Stimulated activated naive CD4-positive, alpha-beta T cell treated with Interleukin-2 at 50 U/mL for 16 hours (primary cell): ENCODE measurements at places on chromosomes 6 and 20.

- DNase-seq: no peak
Measured at GRCh38 chr20:48668451-48668946, 159.3 kb downstream of the PREX1 start.

GRCh38 chr20:62236766-62237513 lies 1.4 kb upstream of the OSBPL2 start:
- DNase-seq: no peak

- DNase-seq: no peak
Measured at GRCh38 chr6:110474500-110474899, 1.9 kb downstream of the SLC22A16 start.

DNA sequence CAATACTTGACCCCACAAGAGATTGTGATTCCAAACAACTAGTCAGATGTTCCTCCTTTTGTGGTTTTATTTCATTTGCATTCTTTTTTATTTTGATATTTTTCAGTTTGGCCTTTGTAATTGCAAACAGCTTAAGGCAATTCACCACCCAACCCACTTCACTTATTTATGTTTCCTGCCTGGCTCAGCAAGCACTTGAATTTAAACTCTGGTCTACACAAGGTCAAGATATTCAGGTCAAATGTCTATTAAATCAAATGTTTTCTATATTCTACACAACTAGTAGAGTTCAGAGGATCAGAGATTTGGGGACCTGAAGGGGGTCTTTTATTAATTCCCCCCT lies 100.1 kb downstream of the SGK1 start:
- no peak for DNase-seq

DNA sequence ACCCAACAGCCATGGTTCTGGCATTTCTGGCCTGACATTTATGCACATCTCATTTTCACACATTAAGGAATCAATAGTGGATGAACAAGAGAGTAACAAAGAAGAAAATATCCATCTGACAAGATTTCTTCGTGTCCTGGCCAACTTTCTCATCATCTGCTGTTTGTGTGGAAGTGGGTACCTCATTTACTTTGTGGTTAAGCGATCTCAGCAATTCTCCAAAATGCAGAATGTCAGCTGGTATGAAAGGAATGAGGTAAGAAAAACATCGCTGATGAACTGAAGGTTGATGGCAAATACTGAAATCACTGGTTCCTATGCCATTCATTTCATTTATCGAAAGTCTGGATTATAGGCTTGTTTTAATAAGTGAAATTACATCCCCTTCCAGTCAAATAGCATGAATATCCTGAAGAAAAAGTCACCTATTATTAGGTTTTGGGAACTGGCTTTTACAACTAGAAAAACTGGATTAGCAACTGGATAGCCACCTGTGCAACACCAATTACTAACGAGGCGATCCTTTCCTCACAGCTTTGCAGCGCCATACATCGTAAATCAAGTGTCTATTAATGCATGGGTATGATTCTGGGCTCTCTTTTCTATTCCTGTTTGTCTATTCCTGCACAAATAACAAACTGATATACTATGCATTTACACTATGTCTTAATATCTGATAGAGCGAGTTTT lies 50.2 kb upstream of the NOP56 start:
- no peak for DNase-seq

DNA sequence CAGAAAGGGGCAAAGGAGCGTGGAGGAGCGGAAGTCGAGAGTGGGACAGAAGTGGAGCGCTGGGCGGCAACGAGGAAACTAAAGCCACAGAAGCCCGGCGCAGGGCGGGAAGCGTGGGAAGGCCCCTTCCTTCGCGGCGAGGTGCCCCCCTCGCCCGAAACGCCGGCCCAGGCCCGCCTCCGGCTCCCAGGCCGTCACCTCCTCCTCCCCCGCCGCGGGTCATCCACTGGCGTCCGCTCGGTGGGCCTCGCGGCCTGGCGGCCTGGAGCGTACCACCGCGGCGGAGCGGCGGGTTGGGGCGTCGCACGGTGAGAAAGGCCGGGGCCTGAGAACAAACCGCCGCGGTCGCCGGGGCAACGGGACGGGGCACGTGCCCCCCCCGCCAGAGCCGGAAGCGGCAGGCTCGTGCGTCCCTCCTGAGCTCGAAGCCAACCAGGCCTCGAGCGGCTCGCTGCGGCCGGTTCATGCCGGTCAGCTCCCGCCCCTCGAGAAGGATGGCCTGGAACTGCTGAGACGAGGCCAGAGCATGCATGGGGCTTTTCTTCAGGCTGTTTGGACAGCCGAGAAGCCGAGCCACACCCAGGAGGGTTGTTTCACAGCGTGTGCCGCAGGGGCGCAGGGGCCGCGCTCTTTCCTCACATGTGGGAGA lies at the start of gene TCP11:
Gene TCP11 (minus strand): TSS at position 333 of the 649 bp plus-strand sequence. CDS start 469 bp downstream, outside the sequence.
- DNase-seq: peak; percentile 18

DNA sequence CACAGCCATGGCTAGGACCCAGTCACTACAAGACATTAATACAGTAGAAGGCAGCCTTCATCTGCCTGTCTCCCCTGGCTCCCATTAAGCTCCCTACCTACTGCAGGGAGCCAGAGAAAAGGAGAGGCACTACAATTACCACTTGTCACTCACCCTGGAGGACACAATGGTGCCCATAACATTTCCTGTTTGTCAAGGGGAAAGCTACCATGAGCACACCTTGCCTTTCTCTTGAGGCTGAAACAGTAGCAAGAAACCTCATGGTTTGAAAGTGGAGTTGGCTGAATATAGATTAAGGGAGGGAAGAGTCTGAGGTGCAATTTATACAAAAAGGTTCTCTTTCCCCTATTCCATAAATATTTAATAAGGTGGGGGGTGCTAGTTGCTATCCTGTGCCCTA lies 27.9 kb downstream of the STK38 start:
- no peak for DNase-seq

- no peak for DNase-seq
Measured at GRCh38 chr20:25214819-25215218, 19.3 kb downstream of the ENTPD6 start.

DNA sequence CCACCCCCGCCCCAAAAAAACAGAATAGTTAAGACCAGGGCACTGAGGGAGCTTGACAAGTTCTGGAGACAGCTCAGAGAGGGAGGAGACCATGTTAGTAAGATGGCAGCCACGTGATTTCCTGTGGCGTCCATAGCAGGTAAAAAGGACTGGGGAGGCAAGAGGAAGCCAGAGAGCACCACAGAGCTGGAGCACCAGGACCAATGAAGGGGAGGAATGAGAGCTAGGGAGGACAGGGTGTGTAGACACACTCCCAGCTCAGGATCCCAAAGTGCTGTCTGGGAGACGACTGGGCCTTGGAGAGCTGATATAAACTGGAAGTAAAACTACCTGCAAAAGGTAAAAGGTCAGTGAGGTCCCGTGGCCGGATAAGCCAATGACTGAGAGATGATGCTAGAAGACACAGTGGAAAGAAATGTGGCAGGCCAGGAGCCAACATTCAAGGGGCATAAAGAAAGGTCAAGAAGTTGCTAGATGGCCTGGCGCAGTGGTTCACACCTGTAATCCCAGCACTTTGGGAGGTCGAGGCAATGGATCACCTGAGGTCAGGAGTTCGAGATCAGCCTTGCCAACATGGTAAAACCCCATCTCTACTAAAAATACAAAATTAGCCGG lies 39.0 kb downstream of the SLC23A2 start:
- DNase-seq: peak; percentile 8

GRCh38 chr20:53937339-53937741 lies 133.1 kb downstream of the BCAS1 start:
- no peak for DNase-seq

DNA sequence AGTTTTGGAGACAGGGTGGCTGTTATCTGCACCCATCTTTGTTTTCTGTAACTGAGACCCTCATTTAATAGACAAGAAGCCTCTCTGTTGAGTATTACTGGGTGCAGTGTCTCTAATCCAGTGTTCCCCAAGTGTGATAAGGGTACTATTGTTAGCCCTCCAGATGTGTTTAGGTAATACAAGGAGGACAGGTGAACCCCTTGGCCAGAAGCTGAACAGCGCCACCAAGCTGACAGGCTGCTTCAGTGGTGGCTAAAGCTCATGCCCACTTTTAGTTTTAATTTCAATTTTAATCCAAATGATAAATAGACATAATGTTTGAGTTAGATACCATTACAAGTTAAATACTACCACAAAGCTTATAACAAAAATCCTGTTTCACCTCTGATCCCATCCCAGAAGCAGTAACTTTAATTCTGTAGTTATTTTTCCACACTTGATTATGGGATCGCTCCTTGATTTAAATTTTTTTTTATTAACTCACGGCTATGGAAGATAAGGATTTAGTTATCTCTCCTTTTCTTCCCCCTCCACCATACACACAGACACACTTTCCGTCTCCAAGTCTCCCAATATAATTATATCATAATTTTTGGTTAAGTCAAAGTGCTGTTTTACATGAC lies 8.4 kb upstream of the STK35 start:
- no peak for DNase-seq

GRCh38 chr6:56802584-56802983 lies 152.3 kb upstream of the BEND6 start:
- DNase-seq: no peak

- no peak for DNase-seq
Measured at GRCh38 chr6:36050947-36051710, 23.5 kb downstream of the MAPK14 start.

DNA sequence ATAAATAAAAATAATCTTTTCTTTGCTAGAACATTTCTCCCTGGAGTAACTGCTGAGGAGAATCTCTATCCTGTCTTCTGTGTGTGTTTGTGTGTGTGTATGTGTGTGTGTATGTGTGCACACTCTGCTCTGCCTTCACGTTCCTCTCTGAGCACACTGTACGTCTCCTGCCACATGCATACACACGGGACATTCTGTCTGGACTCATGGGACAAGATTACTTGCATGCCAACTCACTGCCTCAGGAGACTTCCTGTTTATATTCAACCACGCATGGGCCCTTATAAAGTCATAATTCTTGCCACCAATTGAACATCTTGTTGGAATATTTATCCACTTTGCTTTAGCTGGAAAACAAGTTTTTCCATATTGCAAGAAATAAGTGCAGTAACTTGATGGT lies 930.6 kb downstream of the KIF16B start:
- no peak for DNase-seq

GRCh38 chr20:9082741-9083140 lies 13.9 kb downstream of the PLCB4 start:
- DNase-seq: no peak

GRCh38 chr6:42338744-42339222 lies 112.9 kb downstream of the TRERF1 start:
- DNase-seq: peak; percentile 23

DNA sequence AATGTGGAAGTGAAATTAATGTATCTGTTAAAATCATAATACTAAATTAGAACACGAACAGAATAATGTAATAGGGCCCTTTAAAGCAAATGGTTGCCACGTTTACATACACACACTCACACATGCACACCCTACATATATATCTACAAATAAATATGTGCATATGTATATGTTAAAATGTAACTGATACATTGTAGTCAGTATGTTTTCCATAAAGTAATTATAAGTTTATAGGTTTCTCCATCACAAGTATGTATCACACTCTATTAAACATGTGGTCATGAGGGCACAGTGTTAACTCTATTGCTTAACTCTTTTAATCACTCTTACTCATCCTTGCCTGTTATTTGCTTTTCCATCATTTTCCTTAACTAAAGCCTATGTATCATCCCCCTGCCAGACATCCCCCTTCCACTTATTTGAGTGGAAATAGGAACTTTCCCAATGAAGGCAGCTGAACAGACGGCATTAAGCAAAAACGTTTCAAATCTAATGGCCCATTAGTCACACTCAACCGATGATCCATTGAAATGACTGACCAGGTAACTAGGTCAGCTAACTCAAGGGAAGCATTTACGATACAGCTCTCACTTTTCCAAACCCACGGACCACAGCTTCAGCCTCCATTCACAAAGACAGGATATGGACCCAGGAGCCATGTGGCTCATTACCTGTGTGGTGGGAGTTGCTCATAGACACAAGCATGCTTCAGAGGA lies 89.3 kb downstream of the HAO1 start:
- no peak for DNase-seq

GRCh38 chr6:73610444-73611275 lies 43.1 kb downstream of the SLC17A5 start:
- no peak for DNase-seq

DNA sequence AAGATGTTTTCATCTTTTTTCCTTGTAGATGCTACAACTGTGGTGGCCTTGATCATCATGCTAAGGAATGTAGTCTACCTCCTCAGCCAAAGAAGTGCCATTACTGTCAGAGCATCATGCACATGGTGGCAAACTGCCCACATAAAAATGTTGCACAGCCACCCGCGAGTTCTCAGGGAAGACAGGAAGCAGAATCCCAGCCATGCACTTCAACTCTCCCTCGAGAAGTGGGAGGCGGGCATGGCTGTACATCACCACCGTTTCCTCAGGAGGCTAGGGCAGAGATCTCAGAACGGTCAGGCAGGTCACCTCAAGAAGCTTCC lies 101.5 kb downstream of the POPDC3 start:
- no peak for DNase-seq

GRCh38 chr6:74964871-74965441 lies 240.9 kb downstream of the COL12A1 start:
- DNase-seq: no peak

- DNase-seq: no peak
Measured at GRCh38 chr20:59205044-59205443, 41.4 kb downstream of the ZNF831 start.

DNA sequence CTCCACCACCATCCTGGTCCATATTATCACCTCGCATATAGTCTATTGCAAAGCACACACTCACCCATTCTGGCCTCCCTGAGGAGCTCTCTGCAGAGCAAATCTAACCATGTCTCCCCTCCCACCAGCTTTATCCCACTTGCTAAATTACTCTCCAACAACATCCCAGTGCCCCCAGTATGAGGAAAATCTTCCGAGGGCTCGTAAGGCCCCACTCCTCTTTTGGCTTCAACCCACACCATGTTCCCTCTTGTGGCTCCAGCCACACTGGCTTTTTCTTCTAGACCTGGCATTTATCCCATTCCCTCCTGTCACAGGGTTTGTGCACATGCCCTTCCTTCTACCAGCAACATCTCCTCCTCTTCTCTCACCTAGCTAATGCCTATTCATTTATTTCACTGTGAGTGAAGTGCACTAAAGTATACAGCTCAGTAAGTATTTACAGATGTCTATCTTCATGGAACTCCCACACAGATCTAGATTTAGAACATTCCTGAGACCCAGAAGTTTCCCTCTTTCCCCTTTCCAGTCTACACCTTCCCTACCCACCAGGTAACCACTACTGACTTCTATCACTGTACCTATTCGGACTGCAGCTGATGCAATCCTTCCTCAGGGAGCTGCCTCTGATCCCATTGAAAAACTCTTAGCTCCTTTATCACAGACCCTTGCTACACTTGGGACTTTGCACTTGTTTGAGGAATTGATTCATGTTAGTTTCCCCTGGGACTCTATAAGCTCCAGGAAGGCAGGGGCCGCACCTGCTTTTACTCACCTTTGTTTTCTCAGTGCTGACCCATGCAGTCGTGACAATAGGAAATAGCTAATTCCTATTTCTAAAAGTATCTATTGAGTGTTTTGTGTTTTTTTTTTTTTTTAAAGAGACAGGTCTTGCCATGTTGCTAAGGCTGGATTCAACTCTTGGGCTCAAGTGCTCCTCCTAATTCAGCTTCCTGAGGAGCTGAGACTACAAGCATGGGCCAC lies 15.5 kb downstream of the MRPL14 start:
- no peak for DNase-seq

- no peak for DNase-seq
Measured at GRCh38 chr6:98039443-98039842, 756.4 kb upstream of the MMS22L start.

GRCh38 chr6:93376026-93376540 lies 43.3 kb downstream of the EPHA7 start:
- DNase-seq: no peak
